ENCODE measurements at places on chromosomes 1 and 21.

- DNase-seq, result no peak
Observed at GRCh38 chr1:30834253-30834652, 74.3 kb downstream of the SDC3 start.

- no peak for DNase-seq
Observed at GRCh38 chr21:38902608-38903445, 97.1 kb downstream of the ETS2 start.

GRCh38 chr1:152220166-152221163, 3.5 kb downstream of the HRNR start:
- DNase-seq, result no peak

DNA sequence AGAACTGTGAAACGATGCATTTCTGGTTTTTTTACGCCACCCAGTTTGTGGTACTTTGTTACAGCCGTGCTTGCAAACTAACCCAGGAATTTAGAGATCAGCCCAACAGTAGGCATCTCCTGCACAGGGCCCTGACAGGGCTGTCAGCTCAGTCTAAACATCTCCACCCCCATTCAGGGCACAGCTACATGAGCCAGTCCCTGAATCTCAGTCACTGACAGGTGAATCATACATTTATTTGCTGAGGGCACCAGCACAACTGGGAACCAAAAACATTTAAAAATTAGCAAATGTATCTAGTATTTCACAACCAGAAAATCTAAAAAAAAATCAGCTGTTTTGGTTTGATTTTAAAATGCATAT, 30.7 kb downstream of the PRDX6 start:
- DNase-seq, result no peak

- peak; percentile 47 for DNase-seq
Observed at GRCh38 chr1:77018311-77018710, 151.0 kb downstream of the ST6GALNAC5 start.
